ENCODE measurements at places on chromosomes 4 and X.
A peak's percentile ranks its signal among the peaks of the same experiment; 100 is the strongest.

GRCh38 chrX:113947548-113947947 lies 636.3 kb upstream of the HTR2C start:
- no peak for DNase-seq

- DNase-seq, result peak; percentile 1
Measured at GRCh38 chr4:148649652-148650331, 207.6 kb upstream of the NR3C2 start.

DNA sequence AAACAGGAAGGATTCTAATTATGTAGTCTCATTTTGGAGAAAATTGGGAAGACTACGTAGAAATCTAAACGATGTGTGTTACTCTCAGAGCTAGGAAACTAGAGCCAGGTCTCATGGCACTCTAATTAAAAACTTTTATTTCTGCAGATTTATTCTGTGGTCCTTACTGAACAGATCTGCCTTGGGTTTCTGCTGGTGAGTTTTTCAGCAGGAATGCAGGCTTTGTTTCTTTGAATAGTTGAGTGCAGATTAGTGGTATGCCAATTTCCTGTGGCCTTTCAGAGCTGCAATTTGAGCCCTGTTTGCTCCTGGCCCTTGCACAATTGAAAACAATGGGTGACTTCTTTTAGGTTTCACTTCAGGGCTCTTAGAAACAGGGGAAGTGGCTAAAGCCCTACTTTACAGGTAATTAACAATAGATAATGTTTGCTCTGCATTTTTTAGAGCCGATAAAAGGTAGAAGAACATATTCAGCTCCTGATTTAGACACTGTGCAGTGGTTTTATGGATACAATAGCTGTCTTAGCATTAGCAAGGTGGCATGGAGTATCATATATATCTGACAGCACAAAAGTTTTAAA lies 21.8 kb downstream of the SPRY1 start:
- peak; percentile 96 for DNase-seq

DNA sequence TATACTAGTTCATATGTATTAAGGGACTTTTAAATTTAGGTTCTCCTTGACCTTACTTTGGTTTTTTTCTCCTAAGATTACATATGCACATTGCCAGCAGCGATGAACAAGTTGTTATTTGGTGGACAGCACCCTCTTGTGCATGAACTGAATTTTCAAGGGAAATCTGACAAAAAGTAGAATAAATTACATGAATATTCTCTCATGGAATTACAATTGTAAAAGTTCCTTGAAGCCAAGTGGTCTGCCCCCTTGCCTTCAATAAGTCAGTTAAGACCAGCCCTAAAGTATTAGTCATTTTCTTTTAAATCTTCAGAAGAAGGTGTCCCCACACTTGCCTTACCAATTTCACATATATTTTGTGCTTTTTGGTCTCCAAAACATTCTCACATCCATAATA lies 30.7 kb upstream of the SMARCA5 start:
- peak; percentile 80 for DNase-seq

- DNase-seq, result peak; percentile 5
Measured at GRCh38 chrX:119156241-119156640, 28.6 kb upstream of the KIAA1210 start.

- DNase-seq, result no peak
Measured at GRCh38 chr4:2745981-2746806, 9.9 kb downstream of the TNIP2 start.

DNA sequence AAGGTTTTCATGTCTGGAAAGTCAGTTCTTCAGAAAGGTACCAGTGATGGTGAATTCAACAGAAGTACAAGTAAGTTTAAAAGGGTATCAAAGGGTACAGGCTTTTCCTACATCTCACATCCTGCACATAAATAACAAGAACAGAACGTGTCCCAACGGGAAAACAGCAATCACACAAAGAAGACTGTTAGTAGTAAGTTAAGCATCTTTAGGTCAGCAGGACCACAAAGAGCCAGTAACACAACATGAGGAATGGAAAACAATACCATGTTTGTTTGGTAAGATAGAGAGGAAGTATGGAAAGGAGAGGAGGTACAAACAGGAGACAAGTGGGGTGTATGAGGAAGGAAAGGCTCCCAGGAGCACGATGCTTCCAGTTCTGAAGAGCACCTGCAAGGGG lies 43.2 kb downstream of the SAT1 start:
- no peak for DNase-seq

Measured in fibroblast of the aortic adventitia (primary cell).